ENCODE measurements at places on chromosomes 11 and 22.

DNA sequence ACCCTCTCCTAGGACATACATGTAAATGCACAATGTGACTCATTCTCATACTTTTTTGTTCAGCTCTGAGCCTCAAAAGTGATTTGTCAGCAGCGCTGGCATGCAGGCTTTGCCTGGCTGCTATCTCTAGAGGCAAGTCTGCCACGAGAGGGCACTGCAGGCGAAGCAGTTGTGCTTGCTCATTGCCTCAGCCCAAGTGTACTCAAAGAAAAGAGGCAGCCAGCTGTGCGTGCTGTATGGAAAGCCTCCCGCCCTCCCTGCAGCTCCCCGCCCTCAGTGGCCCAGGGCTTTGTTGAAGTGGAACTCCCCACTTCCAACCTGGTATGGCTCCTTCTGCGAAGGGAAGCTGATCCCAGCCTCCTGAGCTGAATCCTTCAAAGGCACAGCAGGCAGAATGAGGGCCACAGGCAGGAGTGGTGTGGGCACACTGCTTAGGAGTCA, 16.3 kb downstream of the SDHAF2 start:
- peak; percentile 21 for DNase-seq

DNA sequence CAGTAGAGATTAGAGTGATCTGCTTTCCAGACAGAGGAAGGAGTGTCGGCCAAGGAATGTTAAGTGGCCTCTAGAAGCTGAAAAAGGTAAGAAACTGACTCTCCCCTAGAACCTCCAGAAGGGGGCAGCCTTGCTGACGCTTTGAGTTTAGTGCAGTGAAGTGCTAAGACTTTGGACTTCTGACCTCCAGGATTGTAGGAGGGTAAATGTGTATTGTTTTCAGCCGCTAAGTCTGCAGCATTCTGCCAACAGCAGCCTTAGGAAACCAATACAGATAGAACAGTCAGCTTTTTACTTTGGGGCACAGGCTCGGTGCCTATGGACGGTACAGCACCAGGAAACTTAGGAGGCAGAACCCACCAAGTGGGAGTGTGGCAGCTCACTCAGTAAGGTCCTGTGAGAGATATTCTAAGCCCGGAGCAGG, 3.6 kb upstream of the TBC1D22A start:
- DNase-seq: no peak

DNA sequence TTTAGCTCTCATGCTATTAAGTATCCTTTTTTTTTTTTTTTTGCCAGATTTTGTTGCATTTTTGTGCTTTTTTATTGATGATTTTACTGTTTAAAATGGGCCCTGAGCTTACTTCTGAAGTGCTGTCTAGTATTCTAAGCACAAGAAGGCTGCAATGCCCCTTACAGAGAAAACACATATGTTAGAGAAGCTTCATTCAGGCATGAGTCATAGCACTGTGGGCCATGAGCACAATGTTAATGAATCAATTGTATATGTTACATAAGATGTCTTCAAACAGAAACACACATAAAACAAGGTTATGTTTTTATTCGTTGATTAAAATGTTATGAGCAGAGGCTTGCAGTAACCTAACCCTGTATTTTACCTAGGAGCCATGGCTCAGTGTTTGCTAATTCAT, 117.8 kb upstream of the C11orf87 start:
- no peak for DNase-seq

DNA sequence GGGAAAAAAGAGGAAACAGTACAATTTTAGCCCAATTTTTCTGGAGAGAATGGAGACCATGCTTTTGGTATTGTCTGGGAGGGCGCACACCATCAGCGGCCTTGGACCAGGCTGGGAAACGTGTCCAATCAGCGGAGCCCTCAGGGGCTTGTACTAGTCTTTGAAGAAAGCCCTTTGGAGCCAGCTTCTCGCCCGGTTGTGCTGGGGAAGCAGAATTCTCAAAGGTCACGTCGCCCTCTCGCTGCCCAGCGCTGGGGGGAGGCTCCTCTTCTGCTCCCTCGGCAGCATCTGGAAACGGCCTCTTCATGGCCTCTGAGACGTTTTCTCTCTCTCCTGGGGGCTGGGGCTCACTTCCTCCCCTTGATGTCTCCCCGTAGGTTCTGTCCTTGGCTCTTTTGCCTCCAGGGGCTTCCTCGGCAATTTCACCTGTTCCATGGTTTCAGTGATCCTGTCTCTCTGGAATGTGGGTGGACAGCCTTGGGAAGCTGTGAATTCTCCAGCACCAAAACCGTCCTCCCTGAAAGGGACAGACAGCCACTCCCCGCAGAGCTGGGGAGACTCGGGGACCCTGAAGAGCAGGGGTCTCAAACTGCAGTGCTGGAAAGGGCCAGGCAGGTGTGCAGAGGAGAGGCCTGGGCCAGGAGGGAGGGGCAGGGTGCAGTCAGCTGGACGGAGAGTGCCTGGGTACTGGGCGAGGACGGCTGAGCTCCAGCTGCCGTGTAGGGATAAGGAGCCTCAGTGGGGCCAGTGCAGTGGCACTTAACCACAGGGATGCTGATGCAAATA, 80.2 kb downstream of the RPS6KA4 start:
- no peak for DNase-seq

GRCh38 chr11:97610000-97610399, 1220.2 kb downstream of the JRKL start:
- no peak for DNase-seq

- no peak for DNase-seq
Observed at GRCh38 chr11:46285594-46286033, 8.2 kb downstream of the CREB3L1 start.

GRCh38 chr22:29142116-29142515, 63.6 kb upstream of the EMID1 start:
- no peak for DNase-seq

DNA sequence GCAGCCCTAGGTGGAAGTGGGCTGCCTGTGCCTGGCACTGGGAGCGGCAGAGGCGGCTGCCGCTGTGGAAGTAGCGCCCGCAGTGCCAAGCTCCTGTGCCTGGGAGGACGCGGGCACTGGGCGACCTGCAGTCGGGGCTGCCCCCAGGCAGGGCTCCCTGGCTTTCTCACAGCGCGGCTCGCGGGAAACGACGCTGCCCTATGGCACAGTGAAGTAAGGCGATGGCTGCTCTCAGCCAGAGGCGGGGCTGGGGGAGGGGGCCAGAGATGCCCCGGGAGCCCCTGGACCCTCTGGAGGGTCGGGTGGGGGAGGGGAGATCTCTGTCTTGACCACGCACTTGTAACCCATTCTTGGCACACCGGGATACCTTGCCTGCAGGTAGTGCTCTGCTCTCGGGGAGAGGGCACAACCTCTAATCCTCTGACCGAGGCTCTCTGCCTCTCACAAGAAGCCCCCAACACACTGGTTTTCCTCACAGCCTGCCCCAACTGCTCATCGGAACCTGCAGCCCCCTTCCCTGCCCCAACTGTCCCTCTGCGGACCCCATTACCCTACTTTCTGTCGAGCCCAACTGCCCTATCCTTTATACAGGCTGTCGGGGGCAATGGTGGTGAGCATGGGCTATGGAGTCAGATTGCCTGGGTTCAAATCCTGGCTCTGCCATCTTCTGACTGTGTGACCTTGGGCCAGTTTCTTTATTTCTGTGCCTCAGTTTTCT, 32.2 kb upstream of the TRIM29 start:
- no peak for DNase-seq

DNA sequence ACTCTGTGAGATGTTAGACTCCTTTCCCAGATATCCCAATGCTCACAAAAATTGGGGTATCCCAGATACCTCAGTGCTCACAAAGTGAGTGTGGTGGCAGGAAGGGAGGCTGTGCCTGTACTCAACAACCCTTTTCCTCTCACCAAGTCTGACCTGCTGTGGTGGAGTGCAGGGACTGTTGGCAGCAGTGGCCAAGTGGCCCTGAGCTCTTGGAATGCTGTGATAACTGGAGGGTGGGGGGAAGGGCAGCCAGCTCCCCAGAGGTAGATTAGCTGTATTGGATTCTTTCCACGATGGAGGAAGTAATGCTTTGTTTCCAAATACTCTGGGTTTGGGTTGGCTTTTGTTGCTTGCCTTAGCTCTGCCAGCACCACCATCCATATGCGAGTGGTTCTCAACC, 46.0 kb upstream of the OR9Q1 start:
- DNase-seq: no peak

Data from stimulated activated CD4-positive, alpha-beta T cell treated with anti-CD3 and anti-CD28 coated beads, TNF-alpha, amount 100 ng/mL, for 1 hour (primary cell).